MG63 (cell line): ENCODE measurements at places on chromosomes 4 and X. TPM values are rescaled to one million over a fixed set of nuclear protein-coding genes. Genes with fewer than 3 reads are reported as not detected.

Gene SORBS2
- total RNA-seq, result 0.07 and 0.10 TPM in 2 replicates

DNA sequence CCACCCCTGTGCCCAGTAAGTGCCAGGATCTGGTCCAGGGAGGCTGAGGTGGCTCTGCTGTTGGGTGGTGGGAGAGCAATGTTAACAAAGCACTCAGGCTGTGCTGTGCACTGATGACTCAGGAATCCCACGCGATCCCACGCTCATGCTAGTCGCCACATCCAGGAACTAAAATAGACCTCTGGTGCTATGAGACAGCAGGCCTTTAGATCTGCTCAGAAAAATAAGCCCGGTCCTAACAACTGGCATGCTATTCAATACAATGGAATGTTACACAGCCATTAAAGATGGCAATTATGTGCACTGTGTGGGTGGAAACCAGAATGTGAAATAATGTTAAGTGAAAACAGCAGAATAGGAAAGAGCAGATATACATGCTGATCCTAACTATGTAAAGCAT, 26.0 kb downstream of the ARL13A start:
- peak; percentile 71 for DNase-seq

DNA sequence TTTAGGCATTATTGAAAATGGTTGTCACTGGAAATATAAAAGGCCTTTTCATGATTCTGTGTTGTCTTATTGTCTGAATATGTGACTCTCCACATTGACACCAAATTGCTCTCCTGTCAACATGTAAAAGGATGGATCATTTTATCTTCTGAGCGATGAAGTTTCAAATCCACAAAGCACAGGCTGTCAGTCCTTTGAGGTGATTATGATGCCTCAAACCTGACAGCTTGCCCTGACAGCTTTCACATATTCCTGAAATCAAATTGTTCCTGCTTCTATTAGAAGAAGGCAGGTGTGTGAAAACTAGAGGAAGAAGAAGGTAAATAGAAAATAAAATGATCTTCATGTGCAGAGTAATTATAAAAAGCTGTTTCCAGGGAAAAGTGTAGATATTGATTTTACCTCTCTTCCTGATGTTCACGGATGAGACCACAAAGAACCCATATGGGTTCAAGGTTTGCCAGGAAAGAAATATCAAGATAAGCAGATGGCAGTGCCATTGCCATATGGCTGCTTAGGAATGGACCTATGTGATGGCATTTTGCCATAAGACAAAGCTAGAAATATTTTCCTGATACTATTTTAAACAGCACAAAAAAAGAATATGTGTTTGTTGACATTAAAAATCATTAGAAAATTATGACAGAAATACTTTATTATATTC, 1006.3 kb upstream of the AGA start:
- no peak for DNase-seq

- no peak for DNase-seq
Observed at GRCh38 chrX:103864886-103865534, 33.0 kb upstream of the RAB9B start.

GRCh38 chrX:50827996-50828395, 14.0 kb upstream of the SHROOM4 start:
- DNase-seq, result peak; percentile 60
